ENCODE measurements at places on chromosomes 2 and 18.

DNA sequence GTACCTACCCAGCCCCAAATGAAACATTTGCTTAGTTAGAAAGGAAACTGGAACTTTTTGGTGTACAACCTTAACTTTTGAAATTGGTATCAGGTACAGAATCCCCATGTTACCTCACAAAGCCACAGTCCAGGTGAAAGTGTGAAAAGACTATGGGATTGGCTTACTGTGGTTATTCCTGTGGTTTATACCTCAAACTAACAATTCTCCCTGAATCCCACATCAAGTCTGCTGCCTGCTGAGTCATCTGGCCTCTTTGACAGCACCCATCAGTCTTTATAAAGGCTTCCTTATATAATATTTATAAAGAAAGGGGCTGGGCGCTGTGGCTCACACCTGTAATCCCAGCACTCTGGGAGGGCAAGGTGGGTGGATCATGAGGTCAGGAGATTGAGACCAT lies 164.6 kb downstream of the TMEM247 start:
- DNase-seq: no peak

- no peak for DNase-seq
These were observed 124.8 kb downstream of the PXDN start for GRCh38 chr2:1619556-1619955.

GRCh38 chr2:230202430-230203109 lies 17.2 kb downstream of the SP110 start:
- DNase-seq: no peak

- DNase-seq: no peak
These were observed 190.3 kb downstream of the IRS1 start for GRCh38 chr2:226609366-226609765.

GRCh38 chr18:58953627-58954026 lies 89.0 kb downstream of the ZNF532 start:
- DNase-seq: no peak
